Stimulated activated CD8-positive, alpha-beta memory T cell treated with anti-CD3 and anti-CD28 coated beads, Interleukin-4, amount 100 ng/mL, for 4 hours (primary cell): ENCODE measurements at places on chromosomes 1 and 21.

GRCh38 chr1:118504221-118504644 lies 319.2 kb upstream of the SPAG17 start:
- DNase-seq, result no peak

- no peak for DNase-seq
Observed at GRCh38 chr1:67980028-67980427, 70.4 kb downstream of the DIRAS3 start.

DNA sequence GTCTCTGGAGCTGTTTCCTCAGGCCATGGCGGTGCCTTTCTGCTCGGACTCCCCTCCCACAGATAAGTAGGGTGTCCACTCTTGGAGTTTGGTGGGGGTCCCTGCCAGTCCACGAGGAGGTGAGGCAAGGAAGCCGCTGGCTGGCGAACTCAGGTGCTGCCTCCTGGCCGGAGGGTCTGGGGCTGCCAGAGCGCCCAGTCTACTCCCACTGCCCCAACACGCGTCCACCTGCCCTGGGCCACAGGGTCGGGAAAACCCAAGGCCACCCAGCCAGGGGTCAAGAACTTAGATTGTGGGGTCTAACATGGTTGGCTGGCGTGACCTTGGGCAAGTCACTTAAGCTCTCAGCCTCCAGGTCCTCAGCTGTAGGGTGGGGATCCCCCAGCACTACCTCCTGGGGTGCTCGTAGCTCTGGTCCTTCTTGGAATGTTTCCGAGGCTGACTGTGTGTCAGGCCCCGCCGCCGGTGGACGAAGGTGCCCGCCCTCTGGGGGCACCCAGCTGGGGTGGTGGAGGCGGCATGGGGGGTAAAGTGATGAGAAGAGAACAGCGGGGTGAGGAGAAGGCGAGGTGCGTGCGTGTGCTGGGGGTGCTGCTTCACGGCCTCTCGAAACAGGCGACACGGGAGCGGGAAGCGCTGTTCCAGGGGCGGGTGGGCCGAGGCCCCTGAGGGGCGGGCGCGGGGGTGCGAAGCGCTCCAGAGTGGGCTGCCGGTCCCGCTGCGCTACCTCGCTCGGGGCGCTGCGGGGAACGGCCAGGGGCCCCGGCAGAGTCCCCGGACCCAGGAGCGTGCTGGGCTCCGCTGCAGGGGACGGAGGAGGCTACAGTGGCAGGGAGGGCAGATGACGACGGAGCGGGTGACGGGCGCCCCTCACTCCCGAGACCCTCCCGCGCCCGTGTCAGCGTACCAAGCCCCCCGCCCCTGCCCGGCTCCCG lies 1.2 kb downstream of the SH2D5 start:
- DNase-seq, result no peak

GRCh38 chr1:24644100-24644384 lies 940 bp downstream of the SRRM1 start:
- DNase-seq, result peak; percentile 0

DNA sequence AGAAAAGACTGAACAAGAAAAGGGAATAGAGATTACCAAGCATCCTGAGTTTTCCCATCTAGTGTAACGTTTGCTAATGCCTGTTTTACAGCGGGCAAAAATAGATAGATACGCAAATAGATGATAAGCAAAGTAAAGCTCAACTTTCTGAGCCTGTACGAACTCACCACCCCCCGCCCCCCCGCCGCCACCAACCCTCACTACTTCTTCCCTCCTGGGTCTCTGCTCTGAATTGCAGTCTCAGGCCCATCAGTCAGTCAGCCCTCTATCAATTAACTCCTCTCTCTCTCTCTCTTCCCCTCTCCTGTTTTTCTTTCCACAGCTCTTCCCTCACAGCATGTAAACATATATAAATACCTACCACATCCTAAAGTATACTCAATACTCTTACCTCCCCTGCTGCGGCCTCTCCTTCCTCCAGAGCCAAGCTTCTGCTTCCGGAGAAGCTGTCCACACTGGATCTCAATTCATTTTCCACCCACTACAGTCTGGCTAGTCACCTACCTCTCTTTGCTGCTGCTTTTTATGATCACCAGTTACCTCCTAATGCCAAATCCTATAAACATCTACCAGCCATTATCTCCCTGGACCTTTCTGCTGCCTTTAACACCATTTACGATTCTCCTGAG lies 64.6 kb downstream of the CAPN2 start:
- no peak for DNase-seq

DNA sequence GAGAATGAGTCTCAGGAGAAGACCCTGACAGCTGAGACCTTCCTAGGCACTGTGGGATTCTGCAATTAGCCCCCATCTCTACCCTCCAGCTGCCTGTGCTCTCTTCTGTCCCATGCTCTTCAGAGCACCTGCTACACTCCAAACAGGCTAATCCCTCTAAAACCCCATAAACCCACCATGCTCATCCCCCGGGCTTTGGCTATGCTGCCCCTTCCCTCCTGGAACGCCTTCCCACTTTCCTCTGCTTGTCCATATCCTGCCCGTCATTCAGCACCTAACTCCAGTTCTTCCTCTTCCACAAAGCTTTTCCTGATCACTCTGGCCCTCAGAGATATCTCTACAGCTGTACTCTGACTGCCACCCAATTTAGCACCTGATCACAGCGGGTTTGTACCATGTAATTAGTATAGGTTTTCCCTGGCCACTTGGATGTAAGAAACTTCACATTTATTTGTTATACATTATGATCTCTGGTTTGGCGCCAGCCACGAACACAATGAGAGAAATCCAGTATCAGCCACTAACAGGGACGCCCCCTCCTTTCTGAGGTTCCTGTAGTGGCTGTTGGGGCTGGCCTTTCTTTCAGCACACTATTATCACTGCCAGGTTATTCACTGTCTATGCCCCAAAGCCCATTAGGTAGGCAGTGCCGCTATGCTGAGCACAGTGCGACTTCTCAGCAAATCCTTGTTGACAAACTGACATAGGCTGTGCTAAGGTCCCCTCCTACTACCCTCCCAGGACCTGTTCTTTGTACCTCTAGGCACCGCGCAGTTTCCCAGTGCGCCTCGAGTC lies 45.1 kb downstream of the CDC7 start:
- no peak for DNase-seq

DNA sequence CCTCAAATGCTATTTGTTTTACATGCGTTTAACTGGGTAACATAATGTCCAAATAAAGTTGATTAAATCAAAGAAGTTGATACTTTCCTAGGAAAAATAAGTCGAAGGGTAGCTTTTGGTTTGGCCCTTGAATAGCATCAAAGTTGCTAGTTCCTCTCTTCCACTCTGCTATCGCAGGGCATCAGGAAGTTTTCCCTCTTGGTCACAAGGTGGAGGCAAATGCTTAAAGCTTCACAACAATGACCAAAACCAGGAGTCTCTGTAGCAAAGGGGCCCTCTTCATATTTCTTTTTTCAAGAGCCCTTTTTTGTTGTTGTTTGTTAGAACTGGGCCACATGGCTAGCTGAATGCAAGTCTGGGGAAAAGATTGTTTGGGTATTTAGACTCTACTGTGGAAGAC lies 668.4 kb downstream of the KCNT2 start:
- no peak for DNase-seq

- DNase-seq, result no peak
Observed at GRCh38 chr21:45297869-45298268, 10.2 kb upstream of the POFUT2 start.

GRCh38 chr1:62276791-62277190 lies 42.4 kb downstream of the KANK4 start:
- DNase-seq, result no peak

DNA sequence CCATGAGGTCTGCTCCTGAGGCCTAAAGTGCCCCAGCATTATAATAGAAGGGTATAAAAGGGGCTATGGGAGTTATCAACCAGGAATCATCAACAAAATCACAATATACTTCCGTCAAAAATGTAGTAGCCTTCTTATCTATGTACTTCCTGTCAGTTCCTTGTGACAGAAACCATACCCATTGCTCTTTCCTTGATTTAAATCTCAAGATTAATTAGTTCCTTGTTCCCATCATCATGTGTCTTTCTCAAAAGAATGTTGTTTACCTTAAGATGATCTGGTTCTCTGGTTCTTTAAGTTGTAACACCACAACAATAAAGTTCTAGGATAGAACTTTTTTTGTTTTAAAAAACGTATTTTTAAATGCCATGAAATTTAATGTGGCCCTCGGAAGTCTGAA lies 833.3 kb downstream of the LTN1 start:
- DNase-seq, result no peak

- DNase-seq, result no peak
Observed at GRCh38 chr21:43871487-43871886, 6.5 kb downstream of the AGPAT3 start.

GRCh38 chr1:111032295-111032897 lies 68.7 kb upstream of the LRIF1 start:
- DNase-seq, result no peak

- DNase-seq, result no peak
Observed at GRCh38 chr1:221448585-221449175, 293.2 kb downstream of the DUSP10 start.

DNA sequence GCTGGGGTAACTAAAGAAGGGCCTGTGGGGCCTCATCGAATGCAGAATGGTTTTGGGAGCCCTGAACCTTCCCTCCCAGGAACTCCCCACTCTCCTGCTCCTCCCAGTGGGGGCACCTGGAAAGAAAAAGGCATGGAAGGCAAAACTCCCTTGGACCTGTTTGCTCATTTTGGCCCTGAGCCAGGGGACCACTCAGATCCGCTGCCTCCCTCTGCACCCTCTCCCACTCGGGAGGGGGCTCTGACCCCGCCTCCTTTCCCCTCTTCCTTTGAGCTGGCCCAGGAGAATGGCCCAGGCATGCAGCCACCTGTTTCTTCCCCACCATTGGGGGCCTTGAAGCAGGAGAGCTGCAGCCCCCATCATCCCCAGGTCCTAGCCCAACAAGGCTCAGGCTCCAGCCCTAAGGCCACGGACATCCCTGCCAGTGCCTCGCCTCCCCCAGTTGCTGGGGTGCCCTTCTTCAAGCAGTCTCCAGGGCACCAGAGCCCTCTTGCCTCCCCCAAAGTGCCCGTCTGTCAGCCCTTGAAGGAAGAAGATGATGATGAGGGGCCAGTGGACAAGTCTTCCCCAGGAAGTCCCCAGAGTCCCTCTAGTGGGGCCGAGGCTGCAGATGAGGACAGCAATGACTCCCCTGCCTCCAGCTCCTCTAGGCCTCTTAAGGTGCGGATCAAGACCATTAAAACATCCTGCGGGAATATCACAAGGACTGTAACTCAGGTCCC lies 4.7 kb downstream of the ZNF687 start:
- DNase-seq, result no peak

GRCh38 chr1:18473195-18473815 lies 7.4 kb upstream of the KLHDC7A start:
- no peak for DNase-seq

DNA sequence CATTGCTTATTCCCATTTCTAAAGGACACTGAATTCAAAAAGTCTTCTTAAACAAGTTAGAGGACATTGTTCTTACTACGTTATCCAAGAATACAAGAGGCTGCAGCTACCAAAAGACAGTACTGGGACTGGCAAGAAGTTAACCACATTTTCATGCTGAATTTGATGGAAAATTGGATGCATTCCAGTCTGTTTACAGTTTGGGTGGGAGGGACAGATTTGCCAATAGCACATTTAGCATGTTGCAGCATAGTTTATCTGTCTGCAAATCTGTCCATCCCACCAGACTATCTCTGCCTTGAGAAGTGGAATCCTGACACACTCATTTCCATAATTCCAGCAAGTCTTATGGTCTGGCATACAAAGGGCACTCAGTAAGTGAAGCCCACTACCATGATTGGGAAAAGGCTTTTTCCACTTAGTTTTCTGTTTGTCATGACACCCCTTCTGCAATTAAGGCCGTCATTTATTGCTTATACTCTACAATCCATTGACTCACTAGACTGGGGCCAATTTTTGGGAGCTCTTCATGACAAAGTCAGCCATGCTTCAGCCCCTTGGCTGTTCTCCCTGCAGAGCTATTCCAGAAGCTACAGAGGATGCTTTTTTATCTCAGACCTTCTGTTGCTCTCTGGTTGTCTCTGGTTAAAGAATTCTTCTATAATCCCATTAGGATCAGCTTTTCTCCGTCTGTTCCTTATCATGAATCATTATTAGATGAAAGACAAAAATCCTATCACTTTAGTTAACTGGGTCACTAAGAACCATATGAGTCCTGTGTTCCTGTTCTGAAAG lies 355.8 kb upstream of the PTBP2 start:
- no peak for DNase-seq

- no peak for DNase-seq
Observed at GRCh38 chr1:16356867-16357266, 4.6 kb upstream of the FBXO42 start.

- DNase-seq, result no peak
Observed at GRCh38 chr1:55507578-55507931, 292.4 kb upstream of the USP24 start.

GRCh38 chr1:20160034-20160433 lies 20.9 kb downstream of the PLA2G2F start:
- DNase-seq, result no peak

DNA sequence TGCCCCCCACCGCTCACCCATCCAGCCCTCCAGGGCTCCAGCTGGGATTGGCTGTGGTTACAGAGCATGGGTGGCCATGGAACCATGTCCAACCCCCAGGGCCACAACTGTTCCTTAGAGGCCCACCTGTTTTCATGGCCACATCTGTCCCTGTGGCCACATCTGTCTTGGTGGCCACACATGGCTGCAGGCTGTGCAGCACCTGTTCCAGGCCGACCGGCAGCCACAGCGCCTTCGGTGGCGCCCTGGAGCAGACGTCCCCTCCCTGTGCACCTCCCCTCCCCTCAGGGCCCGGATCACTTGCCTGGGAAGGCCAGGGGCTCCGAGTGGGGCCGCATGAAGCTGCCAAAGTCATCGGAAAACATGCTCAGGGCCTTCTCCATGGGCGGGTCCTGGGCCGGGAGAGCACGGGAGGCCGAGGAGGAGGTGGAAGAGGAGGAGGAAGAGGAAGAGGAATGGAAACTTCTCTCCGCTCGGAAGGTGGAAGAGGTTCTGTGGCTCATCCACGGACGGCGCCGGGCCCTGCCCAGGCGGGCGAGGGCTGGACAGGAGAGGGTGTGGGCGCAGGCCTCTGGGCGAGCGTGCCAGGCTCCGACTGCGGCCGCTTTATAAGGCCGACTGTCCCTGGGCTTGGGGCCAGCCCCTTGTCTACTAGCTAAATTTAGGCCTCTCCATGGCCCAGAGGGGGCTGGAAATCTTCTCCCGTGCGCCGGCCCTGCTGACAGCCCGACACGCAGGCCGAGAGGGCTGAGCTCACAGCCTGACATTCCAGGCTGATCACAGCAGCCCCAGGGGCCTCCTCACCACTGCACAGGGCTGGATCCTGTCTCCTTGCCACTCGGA lies at the start of gene HSPB7:
TSS of gene HSPB7 (minus strand) at position 583 of the 843 bp plus-strand sequence. CDS start at position 503, 80 bp downstream.
- DNase-seq, result no peak

DNA sequence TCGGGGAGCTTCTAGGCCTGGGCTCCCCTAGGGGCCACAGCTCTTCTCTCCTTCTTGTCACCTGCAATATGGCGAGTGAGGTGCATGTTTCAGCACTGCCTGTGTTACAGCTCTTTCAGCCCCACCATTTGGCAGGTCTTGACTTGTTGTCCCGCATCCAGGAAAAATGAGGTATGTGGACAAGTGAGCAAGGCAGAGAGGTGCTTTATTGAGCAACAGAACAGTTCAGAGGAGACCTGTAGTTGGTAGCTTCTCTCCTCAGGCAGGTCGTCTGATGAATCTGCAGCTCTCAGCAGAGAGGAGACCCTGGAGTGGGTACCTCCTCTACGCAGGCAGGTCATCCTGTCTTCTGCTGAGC lies 208.2 kb upstream of the USP25 start:
- DNase-seq, result no peak
